ENCODE measurements at places on chromosomes 2 and 18.
A peak's percentile ranks its signal among the peaks of the same experiment; 100 is the strongest.

GRCh38 chr2:205324355-205324754, 357.9 kb upstream of the NRP2 start:
- no peak for DNase-seq

DNA sequence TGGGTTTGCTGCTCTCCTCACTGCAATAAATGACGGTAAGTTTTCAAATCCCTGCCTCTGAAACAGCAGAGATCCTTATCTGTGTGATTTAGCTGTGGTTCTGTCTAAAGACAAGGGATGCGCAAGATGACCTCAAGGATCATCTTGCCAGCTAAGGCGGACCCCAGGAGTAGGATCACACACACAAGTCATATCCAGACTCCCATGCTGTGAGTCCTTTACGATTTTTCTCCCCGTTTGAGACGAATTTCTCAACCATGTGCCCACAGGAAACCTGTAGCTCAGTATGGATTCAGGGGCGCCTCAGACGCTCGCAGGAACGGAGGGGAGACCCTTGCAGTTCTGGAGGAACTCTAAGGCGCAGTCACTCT, 11.1 kb upstream of the DCTN1 start:
- DNase-seq, result no peak

- no peak for DNase-seq
These were observed 618.3 kb upstream of the SETBP1 start for GRCh38 chr18:44062345-44062744.

GRCh38 chr2:195051401-195051800, 605.6 kb upstream of the SLC39A10 start:
- DNase-seq, result peak; percentile 7

GRCh38 chr18:36195427-36196122, 8.3 kb downstream of the MOCOS start:
- DNase-seq, result no peak

- no peak for DNase-seq
These were observed 108.0 kb downstream of the SGPP2 start for GRCh38 chr2:222532315-222532714.

DNA sequence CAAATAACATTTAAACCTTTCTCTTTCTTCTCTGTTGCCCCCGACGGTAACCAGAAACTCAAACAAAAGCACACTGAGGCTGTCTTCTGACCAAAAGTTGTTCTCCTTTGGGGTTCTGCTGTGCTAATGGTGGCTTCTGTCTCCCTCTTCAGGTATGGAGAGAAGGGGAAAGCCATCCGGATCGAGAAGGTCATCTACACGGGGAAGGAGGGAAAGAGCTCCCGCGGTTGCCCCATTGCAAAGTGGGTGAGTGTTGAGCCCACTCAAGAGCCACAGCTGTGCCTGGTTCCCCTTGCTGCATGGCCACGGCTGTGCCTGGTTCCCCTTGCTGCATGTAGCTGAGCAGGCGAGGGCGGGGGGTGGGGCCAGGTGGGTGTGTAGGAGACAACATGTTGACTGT, 67.4 kb downstream of the BOLA3 start:
- DNase-seq, result no peak

GRCh38 chr2:120108049-120108448, 95.2 kb downstream of the EPB41L5 start:
- peak; percentile 40 for DNase-seq

Measured in fibroblast of skin of left biceps (primary cell).